ENCODE measurements at places on chromosomes 11 and 22. TPM values are rescaled to one million over a fixed set of nuclear protein-coding genes. Genes with fewer than 3 reads are reported as not detected.

Gene P2RY2
- 0.16 TPM for total RNA-seq

Gene MYRF
- total RNA-seq, result 0.54 TPM

Gene DCPS
- 10.0 TPM for total RNA-seq

Gene WNT7B
- total RNA-seq, result not detected

Gene MMP13
- total RNA-seq, result not detected

Gene ZNF214
- total RNA-seq, result 1.9 TPM
